MV-4-11 (cell line): ENCODE measurements at places on chromosomes 2 and 18.
A peak's percentile ranks its signal among the peaks of the same experiment; 100 is the strongest.

- DNase-seq = no peak
Measured at GRCh38 chr2:83305758-83306378, 1153.2 kb downstream of the SUCLG1 start.

DNA sequence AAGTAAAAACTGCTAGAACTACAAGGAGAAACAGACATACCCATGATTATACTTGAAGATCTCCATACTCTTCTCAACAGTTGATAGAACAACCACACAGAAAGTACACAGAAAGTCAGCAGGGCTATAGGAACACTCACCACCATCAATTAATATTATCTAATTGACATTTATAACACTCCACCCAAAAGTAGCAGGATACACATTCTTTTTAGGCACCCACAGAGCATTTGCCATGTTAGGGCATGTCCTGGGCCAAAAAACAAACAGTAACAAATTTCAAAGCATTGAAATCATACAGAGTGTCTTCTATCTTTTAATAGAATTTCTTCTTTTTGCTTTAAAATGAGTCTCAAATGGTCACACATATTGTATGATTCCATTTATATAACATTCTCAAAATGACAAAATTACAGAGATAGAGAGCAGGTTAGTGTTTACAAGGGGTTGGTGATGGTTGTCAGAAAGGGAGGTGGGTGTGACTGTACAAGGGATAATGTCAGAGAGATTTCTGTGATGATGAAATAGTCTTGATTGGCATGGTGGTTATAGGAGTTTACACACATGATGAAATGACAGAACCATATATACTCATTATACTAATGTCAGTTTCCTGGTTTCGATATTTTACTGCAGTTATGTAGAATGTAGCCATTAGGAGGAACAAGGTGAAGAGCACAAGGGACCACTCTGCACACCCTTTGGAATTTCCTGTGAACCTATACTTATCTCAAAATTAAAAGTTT lies 82.8 kb downstream of the NCK2 start:
- DNase-seq = peak; percentile 90

DNA sequence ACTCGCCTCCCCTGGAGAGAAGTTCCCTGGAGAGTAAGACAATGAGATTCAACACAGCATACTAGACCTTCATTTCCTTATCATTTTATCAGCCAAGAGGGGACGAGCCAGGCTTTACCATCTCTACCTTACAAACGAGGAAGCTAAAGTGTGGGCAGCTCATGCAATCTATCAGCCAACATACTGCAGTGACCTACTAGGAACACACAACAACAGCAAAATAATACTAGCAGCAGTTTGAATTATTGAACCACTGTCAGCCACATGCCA lies 60.0 kb upstream of the TEX51 start:
- no peak for DNase-seq

DNA sequence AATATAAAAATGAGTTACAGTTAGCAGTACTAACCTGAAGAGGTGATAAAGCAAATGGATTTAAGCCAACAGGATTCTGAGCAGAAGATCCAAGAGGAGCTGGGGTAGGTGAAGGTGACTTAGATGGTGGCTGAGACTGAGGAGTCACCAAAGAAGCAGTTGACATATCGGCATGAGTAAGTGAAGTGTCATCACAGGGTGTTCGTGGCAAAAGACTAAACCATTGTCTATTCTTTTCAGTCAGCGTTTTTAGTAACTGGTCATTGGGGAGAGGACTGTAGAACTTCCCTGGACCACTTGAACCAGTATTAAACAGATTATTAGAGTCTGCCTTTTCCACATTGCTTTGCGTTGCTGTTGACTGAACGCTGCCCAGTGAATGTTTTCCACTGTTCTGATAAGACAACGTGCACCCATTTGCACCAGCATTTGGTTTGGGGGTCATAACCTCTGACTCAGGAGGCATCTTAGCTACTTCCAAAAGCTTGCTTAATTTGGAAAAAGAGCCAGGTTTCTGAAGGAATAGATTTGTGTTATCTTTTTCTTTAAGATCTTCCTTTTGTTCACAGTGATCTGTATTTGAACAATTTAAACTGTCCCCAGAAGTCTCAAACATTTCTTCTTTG lies 63.3 kb upstream of the WDSUB1 start:
- DNase-seq = no peak

DNA sequence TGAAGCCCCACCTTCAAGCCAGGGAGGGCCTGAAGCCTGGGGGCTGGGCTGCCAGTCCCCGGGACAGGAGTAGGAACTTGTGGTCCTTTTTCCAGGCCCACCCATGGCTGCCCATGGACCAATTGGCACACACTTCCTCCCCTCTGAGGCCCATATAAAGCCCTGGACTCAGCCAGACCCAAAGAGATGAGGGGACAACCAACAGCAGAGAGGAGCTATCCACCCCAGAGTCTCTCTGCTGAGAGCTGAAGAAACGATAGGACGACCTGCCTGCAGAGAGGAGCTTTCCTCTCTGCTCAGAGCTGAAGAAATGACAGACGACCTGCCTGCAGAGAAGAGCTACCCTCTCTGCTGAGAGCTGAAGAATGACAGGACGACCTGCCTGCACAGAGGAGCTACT lies 43.8 kb upstream of the PEX13 start:
- no peak for DNase-seq

- peak; percentile 89 for DNase-seq
Measured at GRCh38 chr2:242031481-242032019, 162.0 kb downstream of the RTP5 start.

- DNase-seq = peak; percentile 83
Measured at GRCh38 chr2:110714452-110715224, 17.7 kb upstream of the ACOXL start.

DNA sequence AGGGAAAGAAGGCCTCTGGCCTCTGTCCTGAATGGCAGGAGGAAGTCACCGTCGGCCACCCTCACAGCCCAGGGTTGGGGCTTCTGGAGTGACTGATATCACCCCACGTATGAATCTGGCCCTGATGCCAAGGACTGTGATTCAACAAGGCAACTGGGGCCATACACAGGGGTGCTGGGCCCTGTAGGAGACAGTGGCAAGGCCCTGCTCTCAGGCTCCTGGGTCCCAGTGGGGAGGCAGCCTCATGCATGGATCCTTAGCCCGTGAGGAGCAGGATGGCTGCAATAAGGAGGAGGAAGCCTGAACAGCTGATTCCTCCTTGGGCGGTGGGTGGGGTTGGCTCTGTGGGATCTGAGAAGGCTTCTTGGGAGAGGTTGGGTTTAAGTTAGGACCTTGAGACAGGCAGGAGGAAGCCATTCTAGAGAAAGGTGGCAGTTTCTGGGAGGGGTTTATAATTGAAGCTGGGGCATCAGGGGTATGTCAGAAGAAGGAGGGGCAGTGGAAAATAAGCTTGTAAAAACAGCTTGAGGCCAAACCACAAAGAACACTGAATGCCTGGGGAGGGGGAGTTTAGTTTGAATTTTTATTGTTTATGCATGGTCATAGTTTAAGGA lies 42.8 kb upstream of the LAPTM4A start:
- DNase-seq = no peak

- no peak for DNase-seq
Measured at GRCh38 chr2:216536734-216537210, 38.1 kb downstream of the RPL37A start.

GRCh38 chr18:44816477-44816876 lies 135.8 kb downstream of the SETBP1 start:
- DNase-seq = no peak
